ENCODE measurements at places on chromosomes 5 and 9.
A peak's percentile ranks its signal among the peaks of the same experiment; 100 is the strongest.

- no peak for ATAC-seq
These were observed 178.7 kb upstream of the NR3C1 start for GRCh38 chr5:143582176-143582575.

- peak; percentile 12 for ATAC-seq
These were observed 428 bp downstream of the SLCO4C1 start for GRCh38 chr5:102295534-102296177.

DNA sequence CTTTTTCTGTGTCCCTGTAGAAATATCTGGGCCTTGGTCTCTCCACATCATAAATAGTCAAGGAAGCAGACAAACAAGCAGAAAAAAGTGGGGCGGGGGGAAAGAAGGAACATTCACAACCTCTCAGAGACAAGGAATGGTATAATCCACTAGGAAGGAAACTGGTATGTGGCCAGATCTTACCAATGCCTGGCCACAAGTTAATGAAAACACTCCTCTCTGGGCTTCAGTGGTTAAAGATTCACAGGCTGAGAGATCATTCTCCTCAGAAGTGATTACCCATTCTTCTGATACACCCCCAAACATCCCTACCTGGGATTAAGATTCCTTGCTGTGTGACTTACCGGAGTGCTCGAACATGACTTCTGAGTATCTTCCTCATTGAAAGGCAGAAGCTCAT lies 290.6 kb downstream of the MARCHF11 start:
- ATAC-seq = no peak

DNA sequence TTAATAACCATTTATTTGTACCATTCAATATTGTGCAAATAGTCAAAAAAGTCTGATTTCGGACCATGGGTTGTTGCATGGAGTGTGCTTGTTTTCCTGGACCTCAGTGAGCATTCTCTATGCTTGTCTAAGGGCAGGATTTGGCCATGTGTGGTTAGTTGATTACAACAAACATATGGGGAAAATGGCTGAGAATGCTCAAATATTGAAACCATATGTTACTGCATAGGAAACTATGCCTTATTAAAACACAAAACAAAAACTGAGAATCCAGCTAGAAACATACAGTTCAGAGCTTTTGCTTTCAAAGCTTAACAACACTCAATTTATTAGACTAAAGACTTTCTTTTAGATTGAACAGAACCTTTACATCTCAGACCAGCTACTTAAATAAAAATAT lies 928.3 kb downstream of the NR2F1-AS1 start:
- peak; percentile 87 for ATAC-seq

GRCh38 chr5:72613515-72613914 lies 106.3 kb upstream of the ZNF366 start:
- no peak for ATAC-seq

DNA sequence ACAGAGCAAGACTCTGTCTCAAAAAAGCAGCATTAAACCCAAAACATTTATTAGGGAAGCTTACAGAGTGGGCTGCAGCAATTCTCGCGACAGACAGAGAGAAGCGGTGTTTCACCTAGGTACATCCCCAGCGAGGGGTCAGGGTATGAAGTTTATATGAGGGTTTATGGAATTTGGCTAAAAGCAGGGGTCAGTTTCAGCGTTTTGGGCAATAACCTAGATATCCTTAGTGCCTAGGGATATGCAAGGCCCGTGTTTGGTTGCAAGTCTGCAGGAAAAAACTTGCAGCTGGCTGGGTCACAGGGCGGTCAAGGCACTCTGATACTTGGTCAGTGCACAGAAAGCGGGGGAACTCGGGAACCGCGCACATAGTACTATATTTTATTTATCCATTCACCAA lies 649 bp upstream of the GLE1 start:
- peak; percentile 16 for ATAC-seq

DNA sequence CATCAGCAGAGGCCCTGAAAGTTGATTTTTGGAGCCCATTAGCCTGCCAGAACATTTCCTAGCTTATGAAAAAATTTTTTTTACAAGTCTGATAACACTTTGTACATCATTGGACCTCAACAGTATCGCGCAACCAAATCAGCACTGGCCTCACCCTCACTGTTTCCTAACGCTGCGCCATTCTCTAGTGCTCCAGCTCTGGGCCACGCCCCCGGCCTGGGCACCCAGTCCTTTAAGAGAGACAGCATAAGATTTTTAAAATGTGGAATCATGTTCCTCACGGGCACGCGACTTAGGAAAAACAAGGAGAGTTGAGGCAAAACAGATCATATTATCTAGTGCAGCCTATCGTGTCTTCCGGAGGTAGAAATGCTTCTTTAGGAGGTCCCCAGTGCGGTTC lies 114.5 kb downstream of the BOD1 start:
- no peak for ATAC-seq

DNA sequence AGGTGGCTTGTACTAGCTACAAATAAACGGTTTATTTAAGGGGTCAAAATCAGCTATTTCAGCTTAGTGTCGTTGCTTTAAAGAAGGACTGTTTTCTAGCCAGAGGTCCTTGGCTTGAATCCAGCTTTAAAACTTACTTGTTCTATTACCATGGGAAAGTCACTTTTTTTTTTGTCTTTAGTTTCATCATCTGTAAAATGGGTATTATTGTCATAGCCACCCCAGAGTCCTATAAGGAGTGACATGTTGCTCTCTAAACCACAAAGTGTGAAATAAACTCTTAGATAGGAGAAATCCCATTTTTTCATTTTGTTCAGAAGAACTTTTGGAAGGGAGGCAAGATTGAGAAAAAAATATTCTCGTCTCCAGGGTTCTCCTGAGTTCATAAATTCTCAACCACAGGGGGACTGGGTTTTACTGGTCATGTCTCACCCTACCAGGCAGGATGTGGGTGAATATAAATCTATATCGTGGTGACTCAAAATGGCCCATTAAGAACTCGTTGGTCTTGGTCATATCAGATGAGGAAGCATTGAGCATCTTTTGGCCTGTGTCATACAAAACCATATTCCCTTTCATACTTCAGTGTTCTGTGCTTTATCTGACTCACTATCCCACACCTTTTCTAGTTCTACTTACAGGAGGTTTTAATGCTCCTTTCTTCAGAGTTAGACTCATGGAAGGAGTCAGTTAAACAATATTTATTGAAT lies 202.7 kb upstream of the NR3C1 start:
- ATAC-seq = no peak

- no peak for ATAC-seq
These were observed 231.3 kb downstream of the SEMA5A start for GRCh38 chr5:9314558-9314957.

DNA sequence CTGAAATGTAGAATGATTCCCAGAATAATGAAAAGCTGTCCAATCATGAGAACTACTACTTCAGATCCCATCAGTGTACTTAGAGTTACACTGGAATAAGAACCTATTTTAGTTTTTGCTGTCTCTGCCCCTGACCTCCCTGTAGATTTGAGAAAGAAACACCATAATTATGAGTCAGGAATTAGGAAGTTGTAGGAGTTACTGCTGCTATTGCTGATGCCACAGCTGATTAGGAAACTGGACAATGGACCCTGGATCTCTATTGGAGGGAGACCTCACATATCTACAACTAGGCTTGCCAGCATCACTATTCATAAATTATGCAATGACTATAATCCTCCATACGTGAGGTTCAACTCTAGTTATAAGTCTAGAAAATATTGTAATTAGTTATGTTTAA lies 48.8 kb upstream of the EDIL3 start:
- ATAC-seq = no peak

- ATAC-seq = no peak
These were observed 135.9 kb upstream of the FBN2 start for GRCh38 chr5:128673970-128674369.

DNA sequence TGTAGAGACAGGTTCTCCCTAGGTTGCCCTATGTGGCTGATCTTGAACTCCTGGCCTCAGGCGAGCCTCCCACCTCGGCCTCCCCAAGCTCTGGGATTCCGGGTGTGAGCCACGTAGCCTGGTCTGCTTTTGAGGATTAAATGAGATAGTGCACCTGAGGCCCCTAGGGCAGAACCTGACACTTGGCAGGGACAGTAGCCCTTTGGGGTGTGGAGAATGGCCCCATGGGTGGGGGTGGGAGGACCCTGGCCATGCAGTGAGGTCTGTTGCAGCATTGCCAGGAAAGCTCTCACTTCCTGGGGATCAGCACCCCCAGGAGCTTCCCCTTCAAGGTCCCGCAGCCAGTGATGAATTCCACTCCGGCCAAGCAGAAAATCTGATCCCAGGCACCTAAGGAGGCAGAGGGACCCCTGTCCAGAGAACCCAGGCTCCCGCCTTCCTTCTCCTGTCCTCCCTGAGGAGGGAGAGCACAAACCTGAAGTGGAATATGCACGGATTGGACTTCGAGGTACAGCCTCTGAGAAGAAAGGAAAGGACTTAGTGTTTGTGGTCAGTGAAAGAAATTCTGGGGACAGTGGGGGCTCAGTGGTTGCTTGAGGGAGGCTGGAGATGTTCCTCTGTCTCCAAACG lies 73.9 kb upstream of the UNC5A start:
- no peak for ATAC-seq

DNA sequence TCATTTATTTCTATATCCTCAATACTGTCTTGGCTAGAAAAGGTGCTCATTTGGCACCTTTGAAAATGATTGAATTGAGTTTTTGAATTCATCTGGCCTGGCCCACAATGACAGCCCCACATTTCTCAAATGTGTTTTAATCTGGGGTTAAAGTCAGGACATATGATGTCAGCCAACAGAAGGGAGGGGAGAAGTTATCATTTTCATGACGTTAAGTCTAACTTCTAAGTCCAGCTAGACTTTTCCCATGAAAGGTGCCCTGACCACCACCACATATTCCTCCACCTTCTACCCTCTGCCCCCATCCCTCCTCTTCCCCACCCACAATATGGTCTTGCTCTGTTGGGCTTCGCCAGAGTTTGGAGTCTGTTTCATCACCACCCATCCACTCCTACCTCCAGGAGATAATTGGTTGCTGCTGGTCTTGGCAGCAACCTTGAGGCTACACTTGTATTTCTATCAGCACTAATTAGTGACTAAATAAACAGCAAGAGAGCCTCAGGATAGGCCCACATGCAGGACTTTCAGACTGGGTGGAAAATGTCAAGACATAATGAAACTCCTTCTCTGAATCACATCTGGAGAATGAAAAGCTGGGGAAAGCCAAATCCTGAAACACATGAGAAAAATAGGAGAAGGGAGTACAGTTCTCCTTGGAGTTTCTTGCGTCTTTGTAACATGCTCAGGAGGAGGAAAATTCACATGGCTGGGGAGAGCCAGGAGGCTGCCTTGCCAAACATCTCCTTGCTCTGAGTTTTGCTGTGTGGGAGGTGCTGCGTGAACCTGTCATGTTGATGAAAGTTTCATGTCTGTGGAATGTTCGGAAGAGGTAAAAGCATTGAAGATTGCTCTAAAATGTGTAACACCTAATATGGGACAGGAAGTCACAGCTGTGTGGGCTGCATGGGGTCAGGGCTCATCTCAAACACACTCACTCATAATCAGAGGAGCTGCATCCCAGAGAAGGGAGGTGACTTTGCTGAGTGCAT lies 544.7 kb upstream of the KLF4 start:
- no peak for ATAC-seq

DNA sequence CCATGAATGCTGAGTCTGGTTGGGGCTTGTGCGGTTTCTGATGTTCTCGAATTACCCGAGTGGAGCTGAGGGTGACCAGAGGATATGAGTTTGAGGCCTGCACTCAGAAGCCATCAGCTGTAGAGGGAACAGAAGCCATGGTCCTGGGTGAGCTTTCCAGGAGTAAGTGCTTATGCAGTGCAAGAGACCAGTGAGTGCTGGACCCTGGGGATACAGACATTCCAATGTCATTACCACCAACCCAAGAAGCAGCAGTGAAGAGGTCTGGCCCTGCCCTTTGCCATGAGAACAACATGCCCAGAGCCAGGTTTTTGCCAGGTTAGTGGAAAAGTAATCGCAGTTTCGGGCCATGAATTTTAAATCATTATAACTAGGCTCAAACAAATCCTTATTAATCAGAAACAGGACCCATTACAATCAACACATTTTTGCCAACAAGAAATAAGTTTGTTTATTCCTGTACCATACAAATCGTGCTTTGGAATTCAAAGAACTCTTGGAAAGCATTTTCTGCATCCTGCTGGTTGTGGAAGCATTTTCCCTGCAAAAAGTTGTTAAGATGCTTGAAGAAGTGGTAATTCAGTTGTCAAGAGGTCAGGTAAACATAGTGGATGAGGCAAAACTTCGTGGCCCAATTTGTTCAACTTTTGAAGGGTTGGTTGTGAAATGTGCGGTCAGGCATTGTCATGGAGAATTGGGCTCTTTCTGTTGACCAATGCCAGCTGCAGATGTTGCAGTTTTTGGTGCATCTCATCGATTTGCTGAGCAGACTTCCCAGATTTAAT lies 154.6 kb downstream of the SYK start:
- no peak for ATAC-seq

DNA sequence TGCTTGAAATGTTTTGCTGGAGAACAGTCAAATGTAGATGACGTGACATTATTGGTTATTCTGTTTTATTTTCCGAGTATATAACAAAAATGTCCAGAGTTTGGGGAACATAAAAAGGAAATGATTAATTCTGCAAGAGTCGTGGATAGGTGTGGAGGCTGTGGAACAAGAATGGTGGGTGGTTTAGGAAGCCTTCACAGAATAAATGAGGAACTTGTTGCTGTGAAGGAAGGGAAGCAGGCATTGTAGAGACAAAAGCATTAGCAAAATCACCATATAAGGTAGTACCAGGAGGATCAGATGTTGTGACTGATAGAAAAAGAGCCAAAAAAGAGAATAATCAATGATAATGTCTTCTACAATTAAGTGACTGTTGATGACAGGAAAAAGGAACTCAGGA lies 66.2 kb upstream of the CNTLN start:
- ATAC-seq = no peak

- peak; percentile 67 for ATAC-seq
These were observed 61.7 kb downstream of the TRIO start for GRCh38 chr5:14204785-14205321.

- ATAC-seq = no peak
These were observed 96.5 kb downstream of the PRRT1B start for GRCh38 chr9:131641618-131642495.

Measured in SK-N-SH treated with all-trans-retinoic acid at 6 μM for 48 hours (cell line).